Brain pericyte (primary cell): ENCODE measurements at places on chromosomes 2 and 18.

GRCh38 chr2:69559442-69560146, 83.9 kb downstream of the AAK1 start:
- no peak for DNase-seq

- DNase-seq, result no peak
Observed at GRCh38 chr2:205848601-205849000, 166.3 kb downstream of the NRP2 start.

GRCh38 chr2:138441916-138442315, 59.7 kb upstream of the SPOPL start:
- DNase-seq, result no peak

- no peak for DNase-seq
Observed at GRCh38 chr18:55268151-55268601, 308.9 kb upstream of the CCDC68 start.

DNA sequence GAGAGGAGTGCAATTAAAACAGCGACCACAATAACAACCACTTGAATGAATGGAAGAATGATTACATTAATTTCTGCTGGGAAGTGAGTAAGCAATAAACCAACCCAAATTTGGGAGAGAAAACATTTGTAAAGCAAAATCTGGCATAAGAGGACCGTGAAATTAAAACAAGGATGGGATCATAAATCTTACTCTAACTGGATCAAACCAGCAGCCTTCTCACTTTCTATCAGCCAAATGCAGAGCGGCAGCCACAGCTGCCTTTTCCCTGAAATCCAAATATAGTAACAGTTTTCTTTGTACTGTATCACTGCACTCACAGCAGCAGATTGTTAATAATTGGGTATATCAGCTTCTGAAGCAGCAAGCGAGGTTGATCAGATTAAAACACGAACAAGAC, 245.2 kb upstream of the REG3G start:
- no peak for DNase-seq

DNA sequence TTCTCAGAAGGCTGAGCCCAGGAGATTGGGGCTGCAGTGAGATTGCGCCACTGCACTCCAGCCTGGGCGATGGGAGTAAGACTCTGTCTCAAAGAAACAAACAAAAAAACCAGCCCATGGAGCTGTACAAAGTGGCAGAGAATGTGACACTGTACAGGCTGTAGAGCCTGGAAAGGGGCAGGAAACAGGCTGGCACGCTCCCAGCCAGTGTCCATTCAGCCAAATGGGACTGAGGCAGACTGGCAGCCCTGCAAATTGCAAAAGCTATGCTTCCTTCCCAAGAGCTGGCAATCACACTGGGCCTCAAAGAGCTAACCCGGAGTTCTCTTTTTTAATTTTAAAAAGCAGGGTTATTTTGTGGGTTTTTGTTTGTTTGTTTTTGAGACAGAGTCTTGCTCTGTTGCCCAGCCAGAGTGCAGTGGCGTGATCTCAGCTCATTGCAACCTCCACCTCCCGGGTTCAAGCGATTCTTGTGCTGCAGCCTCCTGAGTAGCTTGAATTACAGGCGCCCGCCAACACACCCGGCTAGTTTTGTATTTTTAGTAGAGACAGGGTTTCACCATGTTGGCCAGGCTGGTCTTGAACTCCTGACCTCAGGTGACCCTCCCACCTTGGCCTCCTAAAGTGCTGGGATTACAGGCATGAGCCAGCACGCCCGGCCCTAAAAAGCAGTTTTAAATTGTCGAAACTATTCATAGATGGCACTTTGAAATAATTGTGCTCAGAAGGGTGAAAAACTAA, 42.8 kb downstream of the SCRN3 start:
- DNase-seq, result no peak

DNA sequence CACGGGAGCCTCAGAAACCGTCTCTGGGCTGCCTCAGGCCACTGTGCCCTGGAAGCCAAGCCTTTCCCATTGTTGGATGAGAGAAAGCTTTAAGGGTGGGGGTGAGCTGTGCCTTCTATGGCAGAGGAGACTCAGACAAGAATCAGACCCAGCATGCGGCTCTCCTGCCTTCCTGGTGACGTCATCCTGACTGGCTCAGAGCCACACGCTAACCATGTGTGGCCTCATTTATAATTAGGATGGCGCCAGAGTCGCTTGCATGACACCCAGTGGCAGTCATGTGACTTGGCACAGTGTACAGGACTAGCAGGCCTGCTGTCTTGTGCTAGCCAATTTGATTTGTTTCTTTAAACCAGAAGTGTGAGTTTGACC, 99.1 kb downstream of the SH3BP4 start:
- DNase-seq, result peak; percentile 60

DNA sequence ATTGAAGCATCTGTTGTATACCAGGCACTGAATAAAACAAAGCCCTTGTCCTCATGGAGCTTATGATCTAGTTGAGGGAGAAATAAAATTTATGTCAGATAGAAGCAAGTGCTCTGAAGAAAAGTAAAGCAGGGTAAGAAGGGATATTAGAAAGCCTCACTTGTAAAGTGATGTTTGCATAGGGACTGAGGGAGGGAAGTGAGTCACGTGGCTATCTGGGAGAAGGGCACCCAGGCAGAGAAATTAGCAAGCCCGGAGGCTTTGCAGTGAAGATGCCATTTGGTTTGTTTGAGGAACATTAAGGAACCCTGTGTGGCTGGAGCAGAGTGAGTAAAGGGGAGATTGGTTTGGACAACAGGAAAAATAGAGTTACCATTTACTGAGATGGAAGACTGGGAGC, 52.1 kb downstream of the RBBP8 start:
- DNase-seq, result no peak

GRCh38 chr2:185811580-185811979, 73.0 kb downstream of the FSIP2 start:
- no peak for DNase-seq

DNA sequence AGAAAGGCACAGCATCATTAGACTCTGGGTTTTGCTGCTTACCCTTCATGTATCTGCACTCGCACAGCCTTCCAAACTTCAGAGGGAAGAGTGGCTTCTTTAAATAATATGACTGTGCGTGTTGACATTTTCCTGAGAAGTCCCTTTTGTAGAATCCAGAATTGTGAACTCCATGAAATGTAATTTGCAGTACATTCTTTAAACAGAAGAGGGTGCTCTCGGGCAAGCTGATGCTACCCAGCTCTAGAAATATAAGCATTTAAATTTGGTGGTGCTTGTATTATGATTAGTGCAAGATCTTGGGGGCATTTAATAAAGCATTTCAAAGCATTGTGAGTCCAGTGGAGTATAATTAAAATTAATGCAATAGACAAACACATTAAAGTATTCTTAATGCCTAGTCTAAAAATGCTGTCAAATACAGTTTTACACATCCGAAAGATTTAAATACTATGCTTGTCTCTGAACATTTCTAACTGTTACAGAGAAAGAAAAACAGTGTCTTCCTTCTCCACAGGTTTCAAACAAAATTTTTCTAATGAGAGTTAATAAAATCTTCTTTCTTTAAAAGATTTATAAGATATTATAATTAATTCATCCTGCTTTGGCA, 17.3 kb upstream of the GTF2A1L start:
- DNase-seq, result no peak

- no peak for DNase-seq
Observed at GRCh38 chr2:158973116-158973956, 4.9 kb downstream of the TANC1 start.

- no peak for DNase-seq
Observed at GRCh38 chr18:51169731-51170130, 27.8 kb downstream of the MEX3C start.

DNA sequence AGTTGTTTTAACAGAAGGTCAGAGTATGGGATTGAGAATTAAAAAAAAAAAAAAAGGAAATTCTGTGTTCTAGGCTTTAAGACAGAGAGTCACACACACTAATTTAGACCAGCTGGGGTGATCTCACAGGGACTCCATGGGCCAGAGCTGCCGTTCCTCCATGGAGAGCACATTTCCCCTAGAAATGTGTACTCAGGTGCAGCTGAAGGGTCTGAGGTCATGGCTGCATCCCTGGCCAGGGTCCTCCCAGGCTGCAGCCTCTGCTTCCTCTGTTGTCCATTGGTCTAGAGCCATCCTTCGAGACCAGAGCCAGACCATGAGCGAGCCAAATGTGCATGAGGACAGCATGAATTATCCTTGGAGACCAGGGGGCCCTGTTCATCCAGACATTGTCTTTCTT, 190.1 kb upstream of the TNP1 start:
- DNase-seq, result peak; percentile 81

DNA sequence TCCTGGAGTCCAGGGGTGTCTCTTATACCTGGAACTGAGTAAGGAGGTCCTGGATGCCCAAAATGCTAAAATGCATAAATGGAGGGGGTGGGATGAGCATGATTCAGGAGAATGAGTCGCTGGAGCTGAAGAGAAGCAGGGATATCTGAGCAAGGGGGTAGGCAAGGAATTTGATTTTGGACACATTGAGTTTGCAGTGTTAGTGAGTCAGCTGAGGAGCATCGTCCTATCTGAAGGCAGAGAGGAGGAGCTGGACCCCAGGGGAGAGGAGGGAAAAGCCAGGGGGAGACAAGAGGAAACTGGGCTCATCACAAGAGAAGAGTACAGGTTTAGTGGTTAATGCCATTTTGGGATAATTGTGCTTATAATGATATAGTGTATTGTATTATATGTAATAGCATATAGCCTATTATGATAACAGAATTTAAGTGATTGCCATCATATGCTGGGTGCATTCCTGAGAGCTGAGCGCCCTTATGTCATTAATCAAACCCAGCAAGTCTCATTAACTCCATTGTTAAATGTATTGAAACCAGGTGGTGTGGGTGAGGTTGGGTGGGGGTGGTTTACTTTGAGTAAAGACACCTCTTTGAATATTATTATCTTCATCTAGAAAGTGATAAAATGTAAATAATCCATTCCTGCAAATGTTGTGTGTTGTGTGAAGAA, 12.4 kb downstream of the EHD3 start:
- no peak for DNase-seq

- DNase-seq, result no peak
Observed at GRCh38 chr18:74412116-74412880, 44.8 kb downstream of the DIPK1C start.

DNA sequence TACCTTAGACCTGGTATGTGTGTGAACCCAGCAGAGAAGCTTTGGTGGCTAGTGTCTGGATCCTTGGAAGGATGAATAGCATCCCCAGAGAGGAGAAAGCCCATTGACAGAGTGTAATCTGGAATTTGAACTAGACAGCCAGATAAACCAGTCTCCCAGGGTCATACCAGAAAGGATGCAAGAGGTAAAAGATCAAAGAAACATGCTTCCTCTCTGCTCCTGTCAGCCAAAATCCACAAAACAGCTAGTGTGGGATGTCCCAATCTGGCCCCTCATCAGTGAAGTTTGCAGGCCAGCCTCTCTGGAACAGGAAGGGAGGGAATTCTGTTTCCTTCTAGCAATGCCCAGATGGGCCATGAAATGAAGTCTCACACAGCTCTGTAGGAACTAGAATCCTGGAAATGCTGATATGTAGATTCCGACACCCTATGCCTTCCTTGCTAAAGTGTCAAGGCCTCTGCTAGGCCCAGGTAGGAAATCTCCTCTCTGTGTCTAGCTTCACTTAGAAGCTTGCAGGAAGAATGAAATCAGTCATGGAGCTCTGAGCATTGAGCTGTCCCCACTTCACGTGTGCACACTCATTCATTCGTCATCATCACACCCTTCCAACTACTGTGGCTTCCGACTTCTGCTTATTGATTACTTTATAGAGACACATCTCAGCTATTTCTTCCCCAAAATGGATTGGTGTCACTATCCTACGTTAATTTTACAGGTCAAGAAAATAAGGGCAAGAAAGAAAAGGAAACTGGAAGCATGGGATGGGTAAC, 38.0 kb downstream of the EVA1A start:
- no peak for DNase-seq
